Natural killer cell (primary cell): ENCODE measurements at places on chromosomes 12 and 14.

- DNase-seq, result no peak
Measured at GRCh38 chr12:124952295-124952694, 36.6 kb downstream of the DHX37 start.

DNA sequence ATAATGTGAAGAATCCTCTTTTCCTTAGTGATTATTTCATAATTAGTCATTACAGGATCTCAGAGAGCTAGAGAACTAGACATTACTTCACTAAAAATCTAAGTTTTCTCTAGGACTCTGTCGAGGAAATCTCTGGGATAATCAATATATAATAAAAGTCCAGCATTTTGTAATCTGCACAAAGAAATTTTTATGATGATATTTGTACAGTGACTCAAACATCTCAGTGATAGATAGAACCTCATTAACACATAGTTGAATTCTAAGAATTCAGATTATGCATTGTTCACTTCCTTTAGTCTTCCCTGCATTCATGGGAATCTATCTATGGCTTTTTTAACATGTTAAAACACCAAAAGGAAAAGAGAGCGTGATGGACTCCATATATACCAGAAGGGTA is 11.0 kb downstream of the ITPR2 start:
- no peak for DNase-seq

DNA sequence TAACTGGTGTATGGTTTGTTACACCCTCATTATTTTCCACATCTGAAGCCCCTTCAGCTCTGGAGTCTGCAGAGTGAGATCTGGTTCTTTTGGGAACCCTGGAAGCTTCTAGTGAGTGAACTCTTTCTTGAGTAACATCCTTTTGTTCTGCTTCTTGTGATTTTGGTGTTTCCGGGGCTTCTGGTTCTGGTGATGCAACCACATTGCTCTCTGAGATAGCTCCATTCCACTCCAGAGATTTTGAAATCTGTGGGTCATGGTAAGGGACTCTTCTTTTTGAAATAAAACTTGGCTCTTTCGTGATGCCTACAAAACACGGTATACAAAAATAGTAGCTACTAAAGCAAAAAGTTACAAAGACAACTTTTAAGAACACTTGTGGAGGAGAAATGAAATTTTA is 5.4 kb downstream of the MDM1 start:
- no peak for DNase-seq

DNA sequence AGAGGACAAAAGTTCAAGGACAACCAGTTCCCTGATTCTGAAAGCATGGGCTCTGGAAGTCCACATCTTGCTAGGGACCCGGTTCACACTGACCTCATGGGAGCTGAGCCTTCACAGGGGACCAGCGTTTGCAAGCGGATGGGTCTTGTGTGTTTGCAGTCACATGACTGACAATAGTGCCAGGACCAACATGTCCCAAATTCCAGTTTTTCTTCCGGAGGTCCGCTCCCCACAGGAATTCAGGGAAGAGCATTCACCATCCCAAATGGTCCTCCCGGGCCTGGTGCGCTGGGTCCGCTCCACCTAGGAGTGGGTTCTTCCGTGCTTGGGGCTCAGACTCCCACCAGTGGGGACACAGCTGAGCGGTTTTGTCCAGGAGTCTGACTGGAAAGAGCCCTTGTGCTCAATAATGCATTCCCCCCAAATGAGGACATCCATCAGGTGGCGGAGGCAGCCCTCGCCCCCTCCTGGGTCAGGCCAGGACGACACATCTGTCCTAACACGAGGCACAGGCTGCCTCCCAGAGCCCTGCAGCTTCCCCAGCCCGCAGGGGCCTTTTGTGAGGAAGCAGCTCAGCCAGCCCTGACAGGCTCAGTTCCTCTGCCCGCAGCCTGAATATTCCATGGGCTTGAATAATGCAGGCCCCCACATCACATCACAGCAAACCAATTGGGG is 91.8 kb upstream of the BCL11B start:
- no peak for DNase-seq

DNA sequence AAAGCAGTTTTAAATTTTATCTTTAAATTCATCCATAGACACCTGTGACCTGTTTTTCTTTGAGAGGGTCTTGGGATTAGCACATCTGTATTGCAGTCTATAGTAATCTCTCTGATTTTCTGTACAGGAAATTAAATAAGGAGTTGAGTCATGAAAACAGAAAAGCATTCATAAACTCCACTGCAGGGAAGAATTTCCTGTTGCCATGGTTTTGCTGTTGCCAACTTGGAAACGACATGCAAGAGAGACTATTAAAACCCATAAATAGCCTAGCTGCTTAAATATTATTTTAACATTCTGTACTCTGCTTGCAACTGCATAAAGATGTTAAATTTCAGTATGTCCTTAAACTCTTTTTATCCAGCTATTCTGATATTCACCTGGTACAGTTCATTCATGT is 281.0 kb upstream of the RGS6 start:
- DNase-seq, result no peak

DNA sequence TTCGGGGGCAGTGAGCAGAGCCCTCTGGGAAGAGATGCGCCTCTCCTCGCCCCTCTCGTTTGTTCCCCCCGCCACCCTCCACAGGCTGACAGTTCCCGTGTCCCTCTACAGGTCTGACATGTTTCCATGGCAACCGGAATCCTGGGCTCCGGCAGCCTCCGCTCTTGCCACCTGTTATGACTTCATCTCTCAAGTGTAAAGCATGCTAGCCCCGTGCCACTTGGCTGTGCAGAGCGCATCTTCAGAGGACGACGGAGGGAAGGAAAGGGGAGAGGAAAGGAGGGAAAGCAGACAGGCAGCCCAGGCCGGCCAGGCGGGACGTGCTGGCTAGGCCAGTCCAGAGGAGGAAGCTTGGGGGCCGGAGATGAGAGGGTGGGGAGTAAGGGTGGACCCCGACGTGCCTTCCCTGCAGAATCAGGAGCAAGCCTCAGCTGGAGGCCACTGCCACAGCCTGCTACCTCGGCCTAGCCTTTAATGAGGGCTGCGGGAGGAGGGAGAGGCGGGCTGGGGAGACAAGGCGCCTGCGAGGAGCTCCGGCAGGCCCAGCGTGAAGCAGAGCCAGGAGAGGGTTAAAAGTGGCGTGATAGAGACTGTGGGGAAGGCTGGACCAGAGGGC is 214.3 kb downstream of the DPF3 start:
- no peak for DNase-seq

DNA sequence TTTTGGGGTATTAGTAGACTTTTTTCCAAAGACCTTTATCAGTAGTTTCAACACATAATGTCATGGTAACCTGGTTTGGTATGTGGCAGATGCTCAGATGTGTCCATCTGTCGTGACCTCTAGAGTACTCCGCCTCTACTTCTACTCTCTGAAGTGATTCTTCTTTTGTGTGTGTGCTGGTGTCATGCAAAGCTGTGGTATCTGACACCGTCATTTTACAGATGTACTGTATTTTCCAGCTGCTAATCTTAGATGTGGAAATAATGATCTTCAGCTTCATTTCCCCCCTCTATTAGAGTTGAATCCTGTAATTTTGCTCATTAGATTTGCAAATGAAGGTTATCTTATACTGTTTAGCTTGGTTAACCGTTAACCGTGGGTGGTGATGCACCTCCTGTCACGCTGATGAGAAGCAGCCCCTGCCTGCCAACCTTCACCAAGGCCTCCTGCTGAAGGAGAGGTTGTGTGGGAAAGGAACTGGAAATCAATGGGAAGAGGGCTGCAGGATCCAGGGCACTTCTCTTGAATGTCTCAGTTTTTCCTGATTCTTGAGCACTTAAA is 222.4 kb upstream of the AMIGO2 start:
- DNase-seq, result no peak
